ENCODE measurements at places on chromosomes 5 and 9.

GRCh38 chr9:89178830-89179539, 367 bp upstream of the SHC3 start:
- no peak for DNase-seq

- DNase-seq = no peak
Measured at GRCh38 chr5:154189256-154189818, 1.2 kb upstream of the GALNT10 start.

GRCh38 chr5:142327111-142327842, 2.5 kb upstream of the SPRY4 start:
- DNase-seq = no peak

DNA sequence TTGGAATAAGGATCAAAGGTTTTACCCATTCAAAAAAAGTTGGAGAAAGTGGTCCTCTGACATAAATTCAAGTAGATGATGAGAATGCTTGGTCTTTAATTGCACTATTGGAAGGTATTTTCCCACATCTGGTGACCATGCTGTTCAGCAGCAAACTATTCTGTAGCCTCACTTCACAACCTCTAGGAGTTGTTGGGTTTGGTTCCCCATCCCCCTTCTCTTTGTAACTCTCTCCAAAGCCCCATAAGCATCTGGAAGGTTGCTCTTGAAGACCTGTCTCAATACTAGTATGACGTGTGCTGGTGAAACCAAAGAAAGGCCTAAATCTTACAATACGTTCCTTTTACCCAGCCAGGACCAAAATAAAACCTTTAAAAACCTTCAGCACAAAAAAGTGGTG, 8.5 kb downstream of the RGMB start:
- DNase-seq = no peak

GRCh38 chr5:157539503-157540022, 36.0 kb downstream of the ADAM19 start:
- DNase-seq = no peak
